ENCODE measurements at places on chromosomes 16 and 17.

- DNase-seq, result no peak
Measured at GRCh38 chr17:78568494-78569115, 8.6 kb downstream of the DNAH17 start.

DNA sequence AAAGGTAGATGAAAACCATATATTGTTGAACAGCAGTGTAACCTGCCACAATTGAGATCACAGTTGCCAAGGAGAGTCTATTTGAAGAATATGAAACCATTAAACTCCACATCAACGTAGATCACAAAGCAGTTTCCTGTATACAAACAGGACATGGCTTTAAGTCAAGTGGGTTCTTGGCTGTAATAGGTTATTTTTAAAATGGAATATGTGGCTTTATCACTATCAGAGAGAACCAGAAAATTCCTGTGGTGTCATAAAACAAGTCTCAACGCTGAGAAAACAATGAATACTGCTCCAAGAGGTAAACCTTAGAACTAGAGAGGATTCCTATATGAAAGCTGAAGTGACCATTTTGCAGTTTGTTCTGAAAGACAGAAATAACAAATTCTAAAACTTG is 999.7 kb downstream of the CDH11 start:
- no peak for DNase-seq

GRCh38 chr17:49571764-49572163 is 3.9 kb upstream of the NXPH3 start:
- no peak for DNase-seq

DNA sequence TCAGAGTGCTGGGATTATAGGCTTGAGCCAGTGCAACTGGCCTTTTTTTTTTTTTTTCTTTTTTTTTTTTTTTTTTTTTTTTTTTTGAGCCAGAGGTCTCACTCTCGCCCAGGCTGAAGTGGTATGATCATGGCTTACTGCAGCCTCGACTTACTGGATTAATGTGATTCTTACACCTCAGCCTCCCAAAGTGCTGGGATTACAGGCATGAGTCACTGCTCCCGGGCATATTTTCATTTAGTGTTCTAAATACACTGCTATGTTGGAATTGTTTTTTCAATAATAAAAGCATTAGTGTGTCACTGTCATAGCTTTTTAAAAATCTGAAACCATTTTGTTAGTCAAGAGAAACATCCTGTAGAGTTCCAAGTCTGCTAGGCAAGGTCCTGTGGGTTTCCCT is 40.3 kb downstream of the NDE1 start:
- no peak for DNase-seq

GRCh38 chr16:89829630-89830437 is 1.6 kb downstream of the SPIRE2 start:
- DNase-seq, result no peak

DNA sequence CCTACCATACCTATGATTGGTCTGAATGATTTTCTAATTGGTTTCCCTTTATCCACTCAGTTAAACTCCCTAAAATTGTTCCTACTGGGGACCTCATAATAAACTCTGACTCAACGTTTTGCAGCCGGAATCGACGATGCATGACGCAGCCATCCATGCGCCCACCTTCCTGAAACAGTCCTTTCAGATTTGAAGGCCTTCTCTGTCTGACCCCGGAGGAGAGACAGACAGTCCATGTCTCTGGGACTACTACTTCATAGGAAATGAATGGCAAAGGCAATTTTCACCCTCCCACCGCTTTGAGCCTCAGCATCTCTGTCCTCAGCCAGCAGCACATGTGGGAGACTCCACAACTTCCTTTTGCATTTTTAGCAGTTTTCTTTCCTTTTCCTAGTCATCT is 13.5 kb downstream of the VAT1L start:
- no peak for DNase-seq

- no peak for DNase-seq
Measured at GRCh38 chr16:86752582-86753175, 174.3 kb downstream of the FOXL1 start.

DNA sequence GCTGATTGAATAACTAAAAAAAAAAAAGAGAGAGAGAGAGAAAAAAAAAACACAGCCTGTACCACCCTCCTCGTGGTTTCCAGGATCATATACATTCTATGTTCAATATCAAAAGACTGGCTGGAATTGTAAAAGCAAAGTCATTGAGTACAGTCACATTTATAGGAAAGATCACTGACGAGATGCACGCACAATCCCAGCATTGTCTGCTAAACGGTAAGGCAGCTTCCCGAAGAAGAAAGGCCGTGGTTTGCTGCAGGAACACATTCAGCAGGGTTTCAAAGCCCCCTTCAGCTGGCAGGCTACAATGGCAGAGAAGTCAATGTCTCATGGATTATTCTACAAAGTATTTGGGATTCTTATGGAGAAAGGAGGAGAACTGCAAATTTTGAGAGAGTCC is 9.3 kb downstream of the NQO1 start:
- no peak for DNase-seq

GRCh38 chr17:66662496-66662895 is 172.4 kb upstream of the CACNG5 start:
- no peak for DNase-seq

DNA sequence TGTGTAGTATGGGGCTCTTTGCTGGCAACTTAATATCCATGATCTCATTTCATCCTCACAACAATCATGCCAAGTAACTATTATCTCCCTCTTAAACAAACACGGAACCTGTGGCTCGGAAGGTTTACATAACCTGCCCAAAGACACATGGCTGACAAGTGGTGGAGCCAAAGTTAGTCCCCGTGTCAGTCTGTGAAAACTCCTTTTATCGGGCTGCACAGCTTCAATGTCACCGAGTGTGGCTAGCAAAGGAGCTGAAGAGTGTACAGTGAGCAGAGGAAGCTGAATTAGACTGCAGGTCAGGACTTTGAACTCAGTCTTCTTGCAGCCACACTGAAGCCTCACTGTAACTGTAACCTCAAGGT is 80.3 kb downstream of the PARN start:
- DNase-seq, result no peak

- no peak for DNase-seq
Measured at GRCh38 chr17:520447-521182, 168.0 kb upstream of the RPH3AL start.

GRCh38 chr16:57373117-57373947 is 1.0 kb downstream of the CX3CL1 start:
- no peak for DNase-seq

DNA sequence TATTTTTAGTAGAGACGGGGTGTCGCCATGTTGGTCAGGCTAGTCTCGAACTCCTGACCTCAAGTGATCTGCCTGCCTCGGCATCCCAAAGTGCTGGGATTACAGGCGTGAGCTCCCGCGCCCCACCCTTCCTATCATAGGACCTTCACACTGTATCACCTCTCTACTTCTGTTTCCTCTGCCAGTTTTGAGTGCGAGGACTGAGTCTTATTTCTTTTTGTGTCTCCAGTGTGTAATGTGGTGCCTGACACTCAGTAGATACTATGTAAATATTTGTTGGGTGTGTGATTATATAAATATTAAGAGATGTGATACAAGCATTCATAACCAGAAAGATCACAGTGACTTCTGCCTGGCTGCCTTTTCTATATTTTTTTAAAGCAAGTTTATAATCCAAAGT is 10.5 kb downstream of the PRKCA start:
- no peak for DNase-seq

GRCh38 chr16:87784812-87785211 is 19.0 kb upstream of the KLHDC4 start:
- no peak for DNase-seq

DNA sequence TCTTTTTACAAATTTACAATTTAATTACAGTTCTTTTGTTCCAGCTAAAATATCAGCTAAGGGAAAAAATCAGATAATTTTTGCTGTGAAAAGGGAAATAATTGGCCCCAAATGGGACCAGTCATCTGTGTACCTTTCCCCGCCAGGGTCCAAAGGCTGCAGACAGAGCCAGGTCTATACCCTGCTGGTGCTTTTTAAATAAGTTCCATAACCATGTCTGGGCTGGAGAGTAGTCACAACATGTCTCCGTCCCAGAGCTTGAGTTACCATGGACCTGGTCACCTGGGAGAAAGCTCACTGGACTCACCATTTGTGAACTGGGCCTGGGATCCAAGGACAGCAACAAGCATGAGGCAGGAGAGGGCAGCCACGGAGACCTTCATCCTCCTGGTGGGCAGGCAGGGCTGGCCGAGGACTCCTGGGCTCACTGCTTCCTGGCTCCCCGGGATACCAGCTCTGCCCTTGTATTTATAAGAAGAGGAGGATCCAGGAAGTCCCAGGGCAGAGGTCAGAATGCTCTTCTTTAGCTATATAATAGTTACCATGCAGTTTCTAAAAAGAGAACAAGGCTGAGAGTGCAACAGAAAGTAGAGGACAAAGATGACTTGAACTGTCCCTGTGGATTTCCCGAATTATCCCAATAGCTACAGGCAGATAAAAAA is at the start of gene CCL15:
CCL15 (minus strand) TSS at position 444 of the 662 bp plus-strand sequence; CDS start at position 383, 61 bp downstream.
- DNase-seq, result no peak

DNA sequence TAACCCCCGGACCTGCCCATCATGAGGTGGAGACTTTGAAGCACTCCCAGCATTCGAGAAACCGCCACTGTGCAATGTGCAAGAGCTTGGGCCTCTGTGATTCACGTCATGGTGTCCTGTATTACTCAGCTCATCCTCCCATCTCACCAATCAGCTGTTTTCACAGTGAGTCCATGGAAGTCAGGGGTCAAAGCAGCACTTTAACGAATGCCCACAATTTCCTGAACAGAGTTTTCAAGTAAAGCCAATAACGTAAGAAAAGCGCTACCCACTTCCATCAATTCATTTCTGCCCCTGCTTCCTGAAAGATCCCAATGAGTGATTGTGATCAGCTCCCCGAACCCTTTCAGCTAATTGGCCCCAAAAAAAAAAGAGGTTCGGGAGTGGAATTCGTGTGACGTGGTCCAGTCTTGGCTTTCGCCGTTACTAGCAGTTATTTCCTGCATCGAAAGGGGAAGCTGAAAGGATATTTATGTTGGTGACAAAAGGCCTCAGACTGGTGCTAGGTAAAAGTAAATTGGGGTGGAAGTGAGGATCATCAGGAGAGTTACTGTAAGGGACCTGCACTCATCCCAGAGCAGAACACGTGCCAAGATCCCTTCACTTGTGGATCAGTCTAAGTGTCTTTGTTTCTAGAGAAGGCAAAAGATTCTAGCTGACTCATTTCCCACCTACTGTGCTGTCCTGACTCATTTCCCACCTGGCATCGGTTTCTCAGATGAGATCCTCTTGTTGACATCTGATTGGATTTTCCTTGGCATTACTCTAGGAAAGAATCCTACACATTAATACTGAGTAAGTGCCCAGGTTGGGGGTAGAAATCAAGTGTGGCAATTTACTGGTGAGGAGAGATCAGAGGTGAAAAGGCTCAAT is 136.7 kb upstream of the NUDT7 start:
- no peak for DNase-seq

DNA sequence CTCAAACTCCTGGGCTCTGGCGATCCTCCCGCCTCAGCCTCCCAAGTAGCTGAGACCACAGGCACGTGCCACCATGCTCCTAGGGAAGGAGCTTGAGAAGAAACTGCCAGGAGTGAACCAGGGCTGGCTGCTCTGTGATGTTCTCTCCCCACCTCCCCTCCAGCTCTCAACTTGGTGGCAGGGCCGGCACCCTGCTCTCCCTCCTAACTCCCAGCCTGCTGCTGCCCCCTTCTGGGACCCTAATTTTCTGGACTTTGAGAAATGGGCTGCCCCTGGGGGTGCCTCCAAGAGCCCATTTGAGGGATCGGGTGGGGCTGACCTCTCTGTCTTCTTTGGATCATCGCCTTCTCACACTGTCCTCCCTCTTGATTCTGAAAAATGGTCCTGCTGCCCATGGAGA is 14.9 kb upstream of the STAT3 start:
- no peak for DNase-seq

DNA sequence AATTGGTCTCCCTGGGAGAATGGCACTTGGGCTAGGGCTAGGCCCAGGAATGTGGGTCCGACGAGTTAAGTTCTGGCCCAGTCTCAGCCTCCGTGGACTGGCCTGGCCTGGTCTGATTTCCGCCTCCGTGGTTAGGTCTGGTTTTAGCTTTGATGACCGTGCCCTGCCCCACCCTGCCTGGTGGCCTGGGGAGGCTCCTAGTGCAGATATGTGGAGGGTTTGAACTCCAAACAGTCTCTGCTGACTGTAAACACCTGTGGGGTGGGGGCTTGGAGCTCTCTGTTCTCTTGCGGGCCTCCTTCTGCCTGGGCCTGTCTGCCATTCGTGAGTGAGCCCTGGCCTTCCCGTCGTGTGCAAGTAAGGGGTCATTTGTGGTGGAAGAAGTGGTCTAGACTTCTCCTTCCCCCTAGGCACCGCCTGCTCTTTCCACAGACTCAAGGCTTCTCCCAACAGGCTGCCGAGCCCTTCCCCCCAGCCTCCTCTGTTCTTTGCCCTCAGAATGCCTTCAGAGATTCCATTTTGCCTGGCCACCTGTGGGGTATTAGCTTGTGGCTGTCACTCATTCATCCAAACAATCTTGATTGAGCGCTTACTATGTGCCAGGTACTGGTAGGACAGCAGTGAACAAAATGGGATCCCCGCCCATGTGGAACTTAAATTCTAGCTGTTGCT is 1.6 kb downstream of the ATP6V0C start:
- no peak for DNase-seq

DNA sequence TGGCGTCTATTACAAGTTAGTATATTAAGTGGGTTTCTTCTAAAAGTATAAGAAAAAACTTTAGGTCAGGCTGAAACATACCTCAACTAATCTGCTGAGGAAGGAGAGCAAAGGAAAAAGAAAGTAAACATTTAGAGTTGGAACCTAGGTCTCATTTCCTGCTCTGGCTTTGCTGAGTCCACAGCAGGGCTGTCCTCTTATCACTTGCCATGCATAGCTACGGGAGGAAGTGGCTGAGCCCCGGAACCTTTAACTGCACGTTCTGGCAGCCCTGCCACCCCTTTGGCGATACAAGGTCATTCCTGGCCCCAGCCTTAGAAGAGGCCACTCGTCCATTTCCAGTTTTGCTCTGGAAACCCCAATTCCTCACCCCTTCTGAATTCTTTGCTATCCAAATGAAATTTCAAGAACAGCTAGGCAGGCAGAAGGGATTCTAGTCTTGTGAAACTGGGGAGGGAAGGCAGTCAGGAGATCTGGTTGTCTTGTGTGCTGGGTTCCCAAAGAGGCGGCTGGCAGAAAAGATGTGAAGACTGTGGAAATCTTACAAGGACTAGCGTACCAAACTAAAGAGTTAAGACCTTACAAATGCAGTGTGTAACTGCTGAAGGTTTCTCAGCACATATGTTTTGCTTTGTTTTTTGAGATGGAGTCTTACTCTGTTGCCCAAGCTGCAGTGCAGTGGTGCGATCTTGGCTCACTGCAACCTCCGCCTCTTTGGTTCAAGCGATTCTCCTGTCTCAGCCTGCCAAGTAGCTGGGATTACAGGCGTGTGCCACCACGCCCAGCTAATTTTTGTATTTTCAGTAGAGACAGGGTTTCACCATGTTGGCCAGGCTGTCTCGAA is 19.1 kb downstream of the WIPI1 start:
- DNase-seq, result no peak

GRCh38 chr17:70857351-70857750 is 688.0 kb downstream of the KCNJ2 start:
- DNase-seq, result no peak

GRCh38 chr16:66298571-66299120 is 67.8 kb upstream of the CDH5 start:
- no peak for DNase-seq

Data from activated CD8-positive, alpha-beta memory T cell treated with anti-CD3 and anti-CD28 coated beads for 1 hour (primary cell).